NCI-H2227 treated with DMSO at 0.1 percent for 48 hours (cell line): ENCODE measurements at places on chromosomes 6 and 20.

GRCh38 chr20:54502179-54502578 lies 26.8 kb downstream of the DOK5 start:
- DNase-seq = no peak

DNA sequence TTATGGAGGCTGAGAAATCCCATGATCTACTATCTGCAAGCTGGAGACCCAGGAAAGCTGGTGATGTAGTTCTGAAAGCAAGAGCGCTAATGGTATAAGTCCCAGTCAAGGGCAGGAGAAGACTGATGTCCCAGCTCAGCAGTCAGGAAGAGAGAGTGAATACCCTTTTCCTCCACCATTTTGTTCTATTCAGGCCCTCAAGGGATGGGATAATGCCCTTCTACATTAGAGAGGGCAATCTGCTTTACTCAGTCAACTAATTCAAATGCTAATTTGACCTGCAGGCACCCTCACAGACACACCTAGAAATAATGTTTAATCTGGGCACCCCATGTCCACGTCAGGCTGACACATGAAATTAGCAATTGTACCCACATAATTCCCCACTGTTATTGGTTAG lies 10.8 kb upstream of the FYN start:
- no peak for DNase-seq

- no peak for DNase-seq
These were observed 7.1 kb downstream of the RBM38 start for GRCh38 chr20:57398231-57398821.

DNA sequence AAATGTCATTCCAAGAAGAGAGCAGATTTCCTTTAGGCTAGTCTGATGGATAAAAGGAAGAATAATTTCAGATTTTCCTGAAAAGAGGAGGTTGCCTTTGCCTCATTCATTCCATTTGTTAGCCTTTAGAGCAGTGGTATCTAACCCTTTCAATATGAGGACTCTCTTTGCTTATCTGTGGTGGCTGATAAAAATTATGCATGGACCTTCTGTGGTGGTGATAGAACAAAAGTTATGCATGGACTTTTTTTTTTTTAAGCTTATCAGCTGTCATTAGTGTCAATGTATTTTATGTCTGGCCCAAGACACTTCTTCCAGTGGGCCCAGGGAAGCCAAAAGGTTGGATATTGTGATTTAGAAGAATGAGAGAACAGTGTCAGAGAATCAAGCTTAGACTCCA lies 1.7 kb downstream of the TRIM39 start:
- DNase-seq = no peak

GRCh38 chr6:43993881-43994523 lies 133.2 kb downstream of the MRPL14 start:
- no peak for DNase-seq

GRCh38 chr20:25544734-25545133 lies 40.6 kb downstream of the NINL start:
- DNase-seq = no peak

DNA sequence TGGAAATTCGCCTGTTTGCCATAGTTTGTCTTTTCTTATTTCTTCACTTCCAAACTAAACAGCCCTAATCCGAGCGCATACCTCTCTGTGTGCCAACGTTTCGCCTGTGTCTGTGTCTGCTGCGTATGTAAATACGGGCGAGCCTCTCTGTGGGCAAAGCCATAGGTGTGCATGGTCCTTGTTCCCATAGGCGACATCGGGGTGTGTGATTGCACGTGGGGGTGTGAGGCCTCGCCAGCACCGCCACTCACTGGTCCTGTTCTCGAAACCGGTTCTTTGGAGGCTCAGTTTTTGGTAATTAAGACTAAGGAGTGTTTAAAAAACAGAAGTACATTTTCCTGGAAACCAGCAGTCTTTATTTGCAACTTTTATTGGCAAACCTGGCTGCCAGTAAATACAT lies 6.0 kb upstream of the FOXC1 start:
- no peak for DNase-seq

- no peak for DNase-seq
These were observed 14.0 kb downstream of the CDH26 start for GRCh38 chr20:59972037-59972801.

DNA sequence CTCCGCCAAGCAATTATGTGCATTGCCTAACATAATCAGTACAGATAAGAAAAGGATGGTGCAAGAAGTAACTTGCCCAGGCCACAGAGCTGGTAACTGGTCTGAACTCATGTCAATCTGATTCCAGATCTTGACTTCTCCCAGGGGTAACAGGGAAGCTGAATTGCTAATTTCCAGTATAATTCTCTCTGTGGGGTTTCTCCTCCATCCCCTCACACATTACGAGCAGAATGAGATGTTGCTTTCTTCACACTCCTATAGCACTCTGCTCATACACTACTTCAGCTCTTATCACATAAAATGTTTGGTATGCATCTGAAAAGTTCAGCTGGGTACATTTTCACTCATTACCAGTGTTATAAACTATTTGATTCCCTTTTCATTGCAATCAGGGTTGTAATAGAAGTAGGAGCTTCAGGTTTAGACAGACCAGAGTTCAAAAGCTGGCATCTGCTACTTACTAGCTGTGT lies 24.0 kb upstream of the LRRC1 start:
- no peak for DNase-seq

GRCh38 chr6:34560366-34561226 lies 4.5 kb upstream of the SPDEF start:
- DNase-seq = peak; percentile 16
